Right ventricle myocardium inferior (tissue), 1 donor: ENCODE measurements at places on chromosomes 1 and 21. TPM values are rescaled to one million over a fixed set of nuclear protein-coding genes. Genes with fewer than 3 reads are reported as not detected.
A peak's percentile ranks its signal among the peaks of the same experiment; 100 is the strongest.

GPR61 gene
- total RNA-seq: not detected

DNA sequence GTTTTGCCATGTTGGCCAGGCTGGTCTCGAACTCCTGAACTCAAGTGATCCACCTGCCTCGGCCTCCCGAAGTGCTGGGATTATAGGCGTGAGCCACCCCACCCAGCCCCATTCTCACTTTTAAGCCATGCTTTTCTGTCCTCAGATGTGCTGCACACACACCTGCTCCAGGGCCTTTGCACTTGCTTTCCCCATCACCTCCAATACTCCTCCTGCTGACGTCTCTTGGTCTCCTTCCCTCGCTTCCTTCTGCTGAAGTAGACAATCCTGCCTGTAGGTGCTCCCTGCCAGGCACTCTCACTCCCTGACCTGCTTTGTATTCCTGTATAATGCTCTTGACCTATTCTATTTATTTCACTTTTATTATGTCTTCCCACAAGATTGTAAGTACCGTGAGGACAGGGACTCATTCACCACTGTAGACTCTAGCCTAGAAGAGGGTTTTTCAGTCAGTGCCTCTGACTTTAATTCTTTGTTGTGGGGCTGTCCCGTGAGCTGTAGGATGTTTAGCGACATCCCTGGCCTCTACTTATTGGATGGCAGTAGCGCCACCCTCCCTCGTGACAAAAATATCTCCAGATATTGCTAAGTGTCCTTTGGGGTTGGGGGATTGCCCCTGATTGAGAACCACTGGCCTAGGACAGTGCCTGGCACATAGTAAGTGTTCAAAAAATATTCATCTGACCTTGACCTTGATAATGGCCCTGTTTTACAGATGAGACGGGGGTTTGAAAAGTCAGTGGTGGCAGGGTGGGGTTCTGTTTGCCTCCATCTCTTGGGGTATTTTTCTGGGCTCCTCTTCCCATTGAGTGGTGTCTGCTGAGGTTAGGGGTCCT lies 4.6 kb downstream of the TNFRSF1B start:
- DNase-seq: peak; percentile 43

DNA sequence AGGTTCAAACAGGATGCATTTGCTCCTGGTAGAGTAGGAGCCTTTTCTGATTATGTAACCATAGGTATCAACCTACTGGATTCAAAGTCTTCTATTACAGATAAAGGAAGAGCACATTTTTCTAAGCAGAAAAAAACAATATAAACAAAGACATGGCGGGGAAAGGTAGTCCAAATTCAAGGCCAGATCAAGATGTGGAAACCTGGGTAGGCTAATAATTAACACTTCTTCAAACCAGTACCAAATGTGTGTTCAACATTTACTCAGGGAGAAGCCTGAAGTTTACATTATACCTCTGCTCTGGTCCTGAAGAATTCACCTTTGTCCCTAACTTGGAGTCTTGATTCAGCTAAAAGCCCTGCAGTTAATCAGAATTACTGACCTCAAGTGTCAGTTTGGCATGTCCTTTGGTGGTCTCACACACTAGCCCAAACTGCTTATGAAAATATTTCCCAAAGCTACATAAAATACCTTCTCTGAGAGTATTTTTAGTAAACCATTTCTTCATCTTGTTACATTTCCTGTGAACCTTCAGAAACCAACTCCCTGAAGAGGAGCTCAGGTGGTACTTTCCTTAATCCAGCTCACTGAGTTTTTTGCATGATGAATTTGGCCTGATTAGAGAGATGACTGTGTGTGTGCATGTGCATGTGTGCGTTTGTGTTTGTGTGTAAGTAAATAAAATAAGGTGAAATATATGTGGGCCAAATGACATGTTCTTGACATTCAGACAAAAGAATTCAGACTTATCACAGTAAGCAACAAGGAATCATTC lies 70.2 kb downstream of the TOR3A start:
- no peak for DNase-seq

GRCh38 chr1:116130356-116130755 lies 19.2 kb downstream of the MAB21L3 start:
- no peak for DNase-seq

GRCh38 chr1:162008799-162009198 lies 14.9 kb downstream of the OLFML2B start:
- no peak for DNase-seq

DMRTA2 gene
- total RNA-seq: not detected

OR6P1 gene
- not detected for total RNA-seq

DNA sequence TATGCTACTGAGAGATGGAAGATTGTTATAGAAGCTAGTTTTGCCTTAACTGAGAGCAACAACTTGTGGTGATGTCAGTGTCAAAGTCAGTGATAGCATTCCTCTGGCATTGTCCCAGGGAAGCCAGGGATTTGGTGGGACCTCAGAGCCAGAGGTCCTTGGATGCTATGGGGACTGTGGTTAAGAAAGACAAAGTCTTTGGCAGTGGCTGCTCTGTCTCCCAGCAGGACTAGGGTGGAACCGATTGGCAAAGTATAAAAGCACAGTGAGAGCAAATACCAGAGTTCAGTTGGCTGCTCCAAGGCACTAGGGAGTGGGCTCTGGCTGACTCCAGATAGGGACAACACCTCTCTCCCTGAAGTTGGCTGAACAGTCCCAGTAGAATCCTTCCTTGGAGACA lies 104.8 kb downstream of the GDAP2 start:
- DNase-seq: no peak

ILDR2 gene
- 1.8 TPM for total RNA-seq

DNA sequence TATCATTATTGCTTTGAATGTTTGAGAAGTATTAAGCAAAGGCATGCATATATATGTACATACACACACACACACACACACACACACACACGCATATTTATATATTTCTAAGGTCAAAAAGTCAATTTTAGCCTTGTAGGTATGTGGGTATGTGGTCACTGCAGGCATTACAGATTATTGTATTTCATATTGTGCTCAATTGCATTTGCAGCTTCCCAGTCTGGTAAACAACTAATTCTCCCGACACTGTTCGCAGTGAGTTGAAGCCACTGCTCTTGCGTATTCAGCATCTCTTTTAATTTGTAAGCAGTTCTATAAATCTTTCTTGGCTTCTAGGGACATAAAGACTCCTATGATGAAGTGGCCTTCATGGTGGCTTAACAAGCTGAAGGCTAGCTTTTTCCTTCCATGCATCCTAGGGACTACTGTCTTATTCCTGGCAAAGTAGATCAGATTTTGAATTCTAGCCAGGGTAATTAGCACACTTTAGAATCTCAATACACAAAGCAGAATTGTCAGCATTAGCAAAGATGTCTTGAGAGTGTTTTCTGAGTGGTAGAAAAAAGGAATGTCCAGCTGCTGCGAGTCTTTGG lies 368.6 kb upstream of the NEGR1 start:
- DNase-seq: no peak

- DNase-seq: no peak
These were observed 7.4 kb downstream of the HYI start for GRCh38 chr1:43446388-43446740.

PRAMEF15 gene
- not detected for total RNA-seq

- DNase-seq: no peak
These were observed 56.1 kb upstream of the F3 start for GRCh38 chr1:94597701-94598100.

CRYAA gene
- total RNA-seq: not detected

- no peak for DNase-seq
These were observed 42.3 kb downstream of the LRP8 start for GRCh38 chr1:53285546-53285945.

GRCh38 chr1:102884238-102884637 lies 224.1 kb downstream of the COL11A1 start:
- DNase-seq: no peak
